ENCODE measurements at places on chromosomes 4 and X.

- no peak for DNase-seq
Observed at GRCh38 chrX:10761447-10761846, 141.1 kb upstream of the MID1 start.

DNA sequence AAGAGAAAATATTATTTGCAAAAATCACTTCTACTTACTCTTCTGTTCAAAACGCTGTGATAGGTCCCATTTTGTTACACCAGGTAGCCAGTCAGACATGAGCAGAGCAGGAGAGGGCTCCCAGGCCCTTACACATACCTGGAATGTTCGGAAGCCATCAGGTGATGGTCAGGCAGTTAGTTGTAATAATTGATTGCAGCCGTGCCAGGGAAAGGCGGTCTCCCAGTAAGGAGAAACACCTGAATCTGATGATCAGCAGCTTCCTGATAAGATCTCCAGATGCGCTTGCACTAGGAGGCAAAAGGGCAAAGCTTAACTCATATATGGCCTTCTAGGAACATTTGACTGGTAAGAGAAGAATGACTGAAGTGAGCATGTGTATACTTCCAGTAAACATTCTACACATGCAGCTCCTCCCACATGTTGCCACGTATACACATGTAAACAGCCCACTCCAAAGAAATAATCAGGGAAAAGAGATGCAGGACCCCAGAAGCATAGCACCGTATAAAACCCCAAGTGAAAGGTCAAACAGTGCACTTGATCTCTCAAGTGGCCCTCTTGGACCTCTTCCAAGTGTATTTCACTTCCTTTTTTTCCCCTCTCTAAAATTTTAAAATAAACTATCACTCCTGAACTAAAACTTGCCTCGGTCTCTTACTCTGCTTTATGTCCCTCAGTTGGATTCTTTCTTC is 1338.0 kb downstream of the FSTL5 start:
- no peak for DNase-seq

GRCh38 chrX:6917666-6918065 is 229.8 kb upstream of the STS start:
- no peak for DNase-seq

GRCh38 chrX:83511208-83511607 is 3.1 kb downstream of the POU3F4 start:
- DNase-seq: no peak

GRCh38 chr4:31545330-31545729 is 825.2 kb downstream of the PCDH7 start:
- no peak for DNase-seq

DNA sequence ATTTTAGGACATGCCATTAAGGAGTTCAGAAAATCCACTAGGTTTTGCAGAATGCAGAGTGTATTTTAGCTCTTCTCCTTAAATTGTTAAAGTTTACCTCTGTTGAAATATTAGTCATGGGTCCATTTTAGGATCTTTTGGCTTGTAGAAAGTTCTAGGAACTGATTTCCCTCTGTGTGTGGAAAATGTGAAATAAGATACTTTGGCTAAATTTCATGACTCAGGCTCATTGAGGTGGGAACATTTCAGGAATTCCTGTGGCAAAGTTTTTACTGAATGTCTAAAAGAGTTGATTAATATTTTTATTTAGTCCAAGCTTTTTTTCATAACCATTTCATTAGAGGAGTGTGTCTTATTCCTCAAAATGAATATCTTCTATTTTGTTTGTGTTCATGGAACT is 7.0 kb downstream of the FHIP1A start:
- DNase-seq: no peak

DNA sequence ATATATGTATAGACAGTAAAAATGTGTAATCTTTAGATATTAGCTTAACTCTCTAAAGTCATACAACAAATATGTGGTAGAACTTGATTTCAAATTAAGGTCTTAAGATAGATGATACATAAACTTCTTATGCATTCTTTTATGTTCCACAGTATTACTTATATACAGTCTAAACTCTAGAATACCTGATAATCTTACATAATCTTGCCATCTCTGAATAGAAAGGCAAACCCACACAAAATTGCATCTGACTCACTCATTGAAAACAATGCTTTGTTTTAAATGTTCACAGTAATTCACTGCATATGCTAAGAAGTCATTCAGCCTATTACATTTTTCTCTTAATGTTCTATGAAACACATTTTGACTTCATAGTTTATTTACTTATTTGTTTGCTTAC is 10.1 kb downstream of the SULT1B1 start:
- no peak for DNase-seq

DNA sequence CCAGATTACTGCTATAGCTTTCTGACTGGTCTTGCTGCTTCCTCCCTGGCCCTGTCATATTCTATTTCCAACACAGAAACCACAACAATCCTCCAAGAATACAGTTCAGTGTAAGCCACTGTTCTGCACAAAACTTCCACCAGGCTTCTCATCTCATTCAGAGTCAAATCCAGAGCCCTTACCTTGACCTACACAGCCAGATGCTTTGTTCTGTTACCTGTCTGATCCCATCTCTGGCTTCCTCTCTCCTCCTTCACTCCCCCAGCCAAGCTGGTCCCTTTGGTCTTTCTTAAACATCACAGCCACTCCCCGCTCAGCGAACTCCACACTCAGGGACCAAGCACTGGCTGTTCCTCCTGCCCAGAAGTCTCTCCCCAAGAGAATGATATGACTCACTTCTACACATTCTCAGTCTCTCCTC is 84.8 kb upstream of the BMP2K start:
- no peak for DNase-seq

- no peak for DNase-seq
Observed at GRCh38 chr4:150209140-150209829, 131.0 kb downstream of the DCLK2 start.

DNA sequence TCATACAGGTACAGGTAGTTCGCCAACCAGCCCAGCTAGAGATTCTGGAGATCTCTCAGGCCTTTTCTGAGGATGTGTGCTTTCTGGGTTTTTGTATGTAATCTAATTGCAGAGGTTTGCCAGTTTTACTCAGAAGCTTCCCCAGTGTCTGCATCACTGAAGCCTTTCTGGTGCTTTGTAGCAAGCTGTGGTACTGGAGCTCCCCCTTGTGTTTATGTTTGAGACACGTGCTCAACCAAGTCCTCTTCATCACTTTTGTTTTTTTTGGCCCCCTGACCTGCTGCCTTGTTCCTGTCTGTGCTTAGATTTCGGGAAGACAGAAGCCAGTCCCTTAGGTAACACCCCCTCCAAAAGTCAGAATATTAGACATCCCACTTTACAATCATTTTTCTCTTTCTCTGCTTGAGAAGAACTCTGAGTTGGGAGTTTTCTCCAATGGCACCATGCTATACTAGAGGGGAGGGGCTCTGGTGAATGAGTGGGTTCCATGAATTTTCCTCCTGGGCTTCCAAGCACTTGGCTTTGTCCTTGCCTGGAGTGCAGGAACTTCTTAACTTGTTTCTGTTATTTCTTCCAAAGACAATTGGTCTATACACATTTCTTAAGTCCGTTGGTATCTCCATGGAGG is 128.4 kb upstream of the TBC1D9 start:
- no peak for DNase-seq

GRCh38 chr4:155789391-155789790 is 30.6 kb downstream of the GUCY1B1 start:
- no peak for DNase-seq

DNA sequence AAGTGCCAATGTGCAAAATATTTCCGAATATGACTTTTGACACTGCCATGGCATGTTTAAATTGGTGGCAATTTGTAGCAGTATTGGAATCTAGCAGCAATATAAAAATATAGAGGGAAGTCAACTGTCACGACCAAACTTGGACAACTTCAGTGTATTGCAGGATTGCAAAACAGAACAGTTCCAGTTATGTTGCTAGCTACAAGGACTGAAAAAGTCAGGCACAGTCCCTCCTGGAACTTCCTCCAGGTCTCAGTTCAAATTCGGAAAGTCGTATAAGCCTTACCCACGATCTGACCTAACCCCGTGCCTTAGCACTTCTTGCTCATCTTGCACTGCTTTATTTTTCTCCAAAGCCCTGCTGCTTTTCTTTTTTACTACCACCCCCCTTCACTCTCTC is 390.0 kb upstream of the GALNT7 start:
- no peak for DNase-seq

DNA sequence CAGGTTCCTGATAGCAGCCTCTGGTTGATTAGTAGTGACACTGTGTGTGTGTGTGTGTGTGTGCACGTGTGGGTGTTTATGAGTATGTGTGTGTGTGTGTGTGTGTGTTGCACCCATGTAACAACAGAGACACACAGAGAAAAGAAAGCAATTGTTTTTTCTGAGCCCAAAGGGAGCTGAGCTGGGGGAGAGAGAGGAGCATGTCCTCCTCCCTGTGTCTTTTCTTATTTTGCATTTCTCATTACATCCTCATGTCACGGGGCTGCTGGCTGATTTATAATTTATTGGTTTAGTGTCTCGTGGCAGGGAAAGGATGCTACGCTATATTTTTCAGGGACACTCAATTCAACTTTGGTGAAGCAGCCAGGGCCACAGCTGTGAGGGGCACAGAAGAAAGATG is 511.4 kb downstream of the BCOR start:
- DNase-seq: no peak

DNA sequence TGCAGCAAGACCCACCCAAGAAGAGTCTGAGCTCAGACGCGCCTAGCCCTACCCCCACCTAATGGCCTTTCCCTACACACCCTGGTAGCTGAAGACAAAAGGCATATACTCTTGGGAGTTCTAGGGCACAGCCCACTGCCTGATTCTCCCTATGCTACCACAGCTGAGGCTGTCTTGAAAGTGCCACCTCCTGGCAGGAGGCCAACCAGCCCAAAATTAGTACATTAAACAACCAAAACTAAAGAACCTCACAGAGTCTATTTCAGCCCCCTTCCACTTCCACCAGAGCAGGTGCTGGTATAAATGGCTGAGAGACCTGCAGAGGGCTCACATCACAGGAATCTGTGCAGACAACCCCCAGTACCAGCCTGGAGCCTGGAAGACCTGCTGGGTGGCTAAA is 119.1 kb downstream of the HMGN5 start:
- DNase-seq: no peak

- no peak for DNase-seq
Observed at GRCh38 chr4:186820391-186820891, 96.8 kb upstream of the FAT1 start.

- no peak for DNase-seq
Observed at GRCh38 chr4:59848457-59848856, 1351.7 kb upstream of the ADGRL3 start.

GRCh38 chr4:73197220-73197619 is 61.4 kb downstream of the ANKRD17 start:
- DNase-seq: no peak

- no peak for DNase-seq
Observed at GRCh38 chr4:54085284-54085683, 14.7 kb upstream of the GSX2 start.
